Body of pancreas (tissue), 4 donors: ENCODE measurements at places on chromosomes 4 and X. TPM values are rescaled to one million over a fixed set of nuclear protein-coding genes. Genes with fewer than 3 reads are reported as not detected.

DNA sequence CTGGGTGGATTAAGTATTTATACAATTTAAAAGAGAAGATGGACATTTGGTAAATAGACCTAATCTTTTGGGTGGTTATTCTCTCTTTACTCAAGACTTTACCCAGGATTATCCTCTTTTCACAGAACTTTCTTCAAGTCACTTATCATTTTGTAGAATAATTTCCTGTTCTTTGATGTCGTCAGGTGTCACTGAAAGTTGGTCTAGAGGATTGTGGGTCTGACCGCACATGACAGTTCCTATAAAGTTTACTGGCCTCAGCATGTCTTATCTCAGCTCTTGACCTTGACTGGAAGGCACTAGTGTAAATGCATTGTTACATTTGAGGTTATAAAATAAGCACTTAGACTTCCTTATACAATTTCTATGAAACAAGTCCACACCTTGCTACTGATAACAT is 139.9 kb upstream of the SLC4A4 start:
- H3K27me3 ChIP-seq: no peaks in the 10 kb centered on the region
- no peak for DNase-seq
- H3K27ac ChIP-seq: no peak overlapping the region
- no peaks in the 10 kb centered on the region for H3K36me3 ChIP-seq

DNA sequence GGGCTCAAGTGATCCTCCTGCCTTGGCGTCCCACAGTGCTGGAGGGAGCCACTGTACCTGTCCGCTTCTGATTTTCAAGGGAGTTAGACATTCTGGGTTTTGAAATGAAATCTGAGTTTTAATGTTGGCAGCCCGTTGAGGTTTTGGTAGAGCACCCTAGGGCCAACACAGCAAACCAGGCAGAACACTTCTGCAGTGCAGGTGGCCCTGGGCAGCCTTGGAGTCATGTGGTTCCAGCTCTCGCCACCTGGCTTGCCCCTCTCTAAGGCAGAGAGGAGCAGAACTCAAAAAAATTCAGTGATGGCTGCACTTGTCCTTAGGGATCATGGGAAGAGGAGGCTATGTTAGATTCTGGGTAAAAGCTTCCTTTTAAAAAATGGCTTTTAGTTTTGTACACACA is 74.9 kb downstream of the CLDN34 start:
- no peak overlapping the region for H3K27ac ChIP-seq
- H3K4me1 ChIP-seq: peaks cover 13% of the 10 kb centered on the region
- no peak for DNase-seq
- no peaks in the 10 kb centered on the region for H3K36me3 ChIP-seq

DNA sequence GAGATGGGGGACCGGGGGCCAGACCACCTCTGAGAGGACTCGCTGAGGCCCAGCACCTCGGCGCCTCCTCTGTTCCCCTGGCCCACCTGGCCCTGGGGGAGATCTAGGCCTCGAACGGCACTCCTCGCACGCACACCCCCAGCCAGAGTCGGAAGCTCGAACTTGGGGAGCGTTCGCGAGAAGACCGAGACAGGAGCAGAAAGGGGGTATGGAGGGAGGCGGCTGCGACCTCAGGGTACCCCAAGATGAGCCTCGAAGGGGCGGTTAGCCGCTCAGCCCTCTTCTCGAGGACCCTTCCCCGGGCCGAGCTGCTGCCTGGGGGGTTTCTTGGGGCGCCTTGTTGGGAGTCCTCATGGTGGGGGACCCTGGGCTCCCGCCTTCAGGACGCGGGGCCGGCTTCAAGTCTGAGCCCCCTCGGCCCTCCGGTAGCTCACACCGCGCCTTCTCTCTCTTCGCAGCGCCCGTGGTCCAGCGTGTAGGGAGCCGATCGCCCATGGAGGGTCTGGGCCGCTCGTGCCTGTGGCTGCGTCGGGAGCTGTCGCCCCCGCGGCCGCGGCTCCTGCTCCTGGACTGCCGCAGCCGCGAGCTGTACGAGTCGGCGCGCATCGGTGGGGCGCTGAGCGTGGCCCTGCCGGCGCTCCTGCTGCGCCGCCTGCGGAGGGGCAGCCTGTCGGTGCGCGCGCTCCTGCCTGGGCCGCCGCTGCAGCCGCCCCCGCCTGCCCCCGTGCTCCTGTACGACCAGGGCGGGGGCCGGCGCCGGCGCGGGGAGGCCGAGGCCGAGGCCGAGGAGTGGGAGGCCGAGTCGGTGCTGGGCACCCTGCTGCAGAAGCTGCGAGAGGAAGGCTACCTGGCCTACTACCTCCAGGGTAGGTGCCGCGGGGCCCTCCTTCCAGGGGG is 706 bp downstream of the DUSP9 start:
- peak; percentile 2 for DNase-seq
- H3K36me3 ChIP-seq: no peaks in the 10 kb centered on the region
- no peak overlapping the region for H3K27ac ChIP-seq

DNA sequence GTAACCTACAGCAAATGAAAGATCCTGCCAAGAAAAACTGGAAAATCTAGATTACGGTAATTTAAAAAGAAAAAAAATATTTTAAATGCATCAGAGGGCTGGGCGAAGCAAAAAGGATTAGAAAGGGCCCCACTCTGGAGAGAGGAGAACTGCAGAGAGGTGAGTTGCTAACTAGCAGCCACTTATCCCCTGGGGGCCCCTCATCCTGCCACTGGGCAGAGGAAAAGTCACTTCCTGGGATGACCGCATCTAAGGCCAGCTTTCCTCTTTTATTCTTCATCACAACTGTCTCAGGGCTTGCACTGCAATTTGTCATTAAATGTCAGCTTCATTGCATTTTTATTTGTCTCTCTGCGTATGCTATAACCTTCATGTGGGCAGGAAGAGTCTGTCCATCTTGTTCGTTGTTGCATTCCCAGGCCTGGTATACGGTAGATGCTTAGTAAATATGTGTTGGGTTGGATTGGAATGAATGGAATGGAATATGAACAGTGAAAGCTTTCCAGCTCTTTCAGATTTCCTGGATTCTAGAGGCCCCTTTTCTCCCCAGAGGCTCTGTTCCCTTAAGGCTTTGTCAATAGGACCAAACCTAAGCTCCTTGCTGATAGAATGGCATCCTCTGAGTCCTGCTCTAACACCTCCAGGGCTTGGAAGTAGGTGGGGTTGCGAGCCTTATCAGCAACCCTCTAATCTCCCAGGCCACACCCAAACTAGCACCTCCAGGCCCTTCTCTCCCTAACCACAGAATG is 58.9 kb downstream of the TLR10 start:
- no peak for DNase-seq
- H3K4me3 ChIP-seq: no peak overlapping the region
- H3K27ac ChIP-seq: no peak overlapping the region
- no peaks in the 10 kb centered on the region for H3K36me3 ChIP-seq

- H3K36me3 ChIP-seq: no peaks in the 10 kb centered on the region
- H3K4me1 ChIP-seq: no peaks in the 10 kb centered on the region
- H3K4me3 ChIP-seq: no peak overlapping the region
- H3K27ac ChIP-seq: no peak overlapping the region
- H3K27me3 ChIP-seq: no peaks in the 10 kb centered on the region
Observed at GRCh38 chrX:29947225-29947624, 268.1 kb upstream of the MAGEB2 start.

GRCh38 chrX:40057405-40057804 is 40.4 kb downstream of the BCOR start:
- no peak for DNase-seq
- no peaks in the 10 kb centered on the region for H3K4me1 ChIP-seq
- peaks cover 4% of the 10 kb centered on the region for H3K36me3 ChIP-seq
- no peak overlapping the region for H3K27ac ChIP-seq
- no peak overlapping the region for H3K4me3 ChIP-seq

- H3K27me3 ChIP-seq: no peaks in the 10 kb centered on the region
- H3K4me1 ChIP-seq: peaks cover 6% of the 10 kb centered on the region
- H3K27ac ChIP-seq: no peak overlapping the region
- no peaks in the 10 kb centered on the region for H3K36me3 ChIP-seq
Observed at GRCh38 chr4:147479786-147480185, 1.1 kb upstream of the EDNRA start.

DNA sequence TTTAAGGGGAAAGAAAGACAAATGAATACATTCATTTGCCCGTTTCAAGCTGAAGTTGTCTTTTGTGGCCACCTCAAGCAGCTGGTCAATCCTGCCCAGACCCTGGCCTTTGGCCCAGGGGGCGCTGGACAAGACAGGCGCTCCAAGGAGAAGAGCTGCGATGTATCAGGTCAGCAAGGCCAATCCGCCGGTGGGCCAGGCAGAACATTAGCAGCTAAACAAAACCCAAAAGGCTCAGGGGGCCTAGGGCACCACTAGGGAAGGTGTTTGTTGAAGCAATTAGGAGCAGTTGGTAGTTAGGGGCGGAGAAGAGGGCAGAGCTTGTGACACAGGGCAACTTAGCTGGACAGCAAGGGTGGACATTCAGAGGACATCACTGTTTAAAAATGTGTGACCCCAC is 60.8 kb upstream of the TMEM33 start:
- no peaks in the 10 kb centered on the region for H3K27me3 ChIP-seq
- peaks cover 5% of the 10 kb centered on the region for H3K4me1 ChIP-seq
- no peaks in the 10 kb centered on the region for H3K36me3 ChIP-seq
- H3K4me3 ChIP-seq: no peak overlapping the region

GRCh38 chrX:108347800-108348199 is 90.4 kb downstream of the COL4A6 start:
- no peak overlapping the region for H3K27ac ChIP-seq
- H3K36me3 ChIP-seq: no peaks in the 10 kb centered on the region
- no peaks in the 10 kb centered on the region for H3K27me3 ChIP-seq
- no peak overlapping the region for H3K4me3 ChIP-seq

DNA sequence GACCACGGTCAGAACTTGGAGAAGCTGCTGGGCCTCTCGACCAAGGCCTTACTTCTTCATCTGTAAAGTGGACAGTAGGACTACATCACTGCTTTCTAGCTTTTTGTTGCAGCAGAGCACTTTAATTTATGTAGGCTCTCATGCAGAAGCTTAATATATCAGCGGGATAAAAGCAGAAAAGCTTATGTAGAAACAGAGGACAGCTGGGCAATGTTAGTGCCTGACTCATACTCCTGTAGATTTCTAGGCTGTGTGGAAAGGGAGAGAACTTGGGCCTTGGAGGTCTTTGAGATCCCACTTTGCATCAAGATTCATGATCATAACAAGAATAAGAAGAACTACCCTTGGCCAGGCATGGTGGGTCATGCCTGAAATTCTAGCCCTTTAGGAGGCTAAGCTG is 91.2 kb downstream of the ARHGAP10 start:
- no peaks in the 10 kb centered on the region for H3K27me3 ChIP-seq
- H3K36me3 ChIP-seq: no peaks in the 10 kb centered on the region
- no peak overlapping the region for H3K4me3 ChIP-seq
- H3K4me1 ChIP-seq: peaks cover 63% of the 10 kb centered on the region

LANCL3 gene
- total RNA-seq: not detected

CXCL3 gene
- total RNA-seq: not detected

GAB1 gene
- 13.0 TPM for total RNA-seq
